ENCODE measurements at places on chromosomes 16 and 17.

- DNase-seq: no peak
Measured at GRCh38 chr17:51045621-51046020, 75.0 kb downstream of the SPAG9 start.

DNA sequence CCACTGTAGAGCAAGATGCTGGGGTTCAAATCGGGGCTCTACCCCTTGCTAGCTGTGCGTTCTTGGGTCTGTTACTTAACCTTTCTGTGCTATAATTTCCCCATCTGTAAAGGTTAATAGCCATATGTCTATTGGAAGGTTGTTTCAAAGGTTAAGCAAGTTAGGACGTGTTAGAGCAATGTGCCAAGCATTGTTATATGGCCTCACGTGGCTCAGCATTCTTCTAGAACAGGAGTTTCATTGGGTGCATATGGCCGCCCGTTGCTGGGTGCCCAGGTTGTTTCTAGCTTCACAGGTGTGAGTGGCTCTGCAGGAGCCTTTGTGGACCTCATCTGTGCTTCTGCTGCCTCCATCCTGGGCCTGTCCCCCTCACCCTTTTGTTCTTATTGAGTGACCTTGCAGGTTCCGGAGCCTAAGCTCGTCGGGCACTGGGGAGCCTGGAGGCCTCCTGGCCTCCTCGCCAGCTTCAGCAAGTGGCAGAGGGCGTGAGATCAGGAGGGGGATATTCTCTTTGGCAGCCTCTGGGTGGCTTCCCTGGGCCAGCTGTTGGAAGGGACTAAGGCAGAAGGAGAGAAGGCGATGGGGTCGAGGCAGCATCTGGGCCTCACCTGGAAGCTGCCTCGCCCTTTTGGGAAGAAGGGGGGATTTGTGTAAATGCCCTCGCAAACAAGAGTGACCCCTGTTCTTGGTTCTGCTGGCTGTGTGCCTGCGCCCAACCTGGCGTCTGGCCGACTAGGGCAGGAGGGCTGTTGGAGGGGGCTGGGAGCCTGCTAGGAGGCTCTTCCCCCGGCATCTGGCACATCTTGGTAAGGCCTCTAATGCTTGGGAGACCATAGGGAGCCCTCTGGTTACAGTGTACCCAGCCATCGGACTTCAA lies 80.2 kb upstream of the CIBAR2 start:
- DNase-seq: no peak

GRCh38 chr16:62794724-62795123 lies 758.5 kb upstream of the CDH8 start:
- no peak for DNase-seq

DNA sequence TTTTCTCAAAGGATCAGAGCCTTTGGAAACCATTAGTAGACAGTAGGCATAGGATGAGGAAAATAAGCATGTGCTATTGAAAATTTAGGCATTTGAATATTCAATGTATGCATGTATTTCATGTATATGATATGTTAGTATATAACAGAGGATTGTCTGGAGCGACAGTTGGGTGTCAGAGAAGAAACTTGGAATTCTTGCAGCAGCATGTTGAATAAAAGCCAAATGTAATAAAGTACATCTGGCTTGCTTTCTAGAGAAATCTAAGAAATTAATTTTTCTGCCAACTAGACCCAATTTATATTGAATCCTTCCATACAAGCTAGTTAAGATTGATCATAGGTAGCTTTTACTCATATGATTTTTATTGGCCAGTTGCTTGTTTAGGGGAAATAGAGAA lies 578.8 kb downstream of the CDH11 start:
- no peak for DNase-seq

GRCh38 chr17:50055055-50055425 lies 870 bp upstream of the ITGA3 start:
- DNase-seq: no peak

GRCh38 chr17:8674344-8675305 lies 44.1 kb upstream of the MYH10 start:
- DNase-seq: no peak

- no peak for DNase-seq
Measured at GRCh38 chr17:17556671-17557070, 34.8 kb downstream of the PEMT start.

GRCh38 chr17:21463779-21464407 lies 87.7 kb downstream of the KCNJ12 start:
- no peak for DNase-seq

Measured in stimulated activated naive CD4-positive, alpha-beta T cell treated with Interleukin-2 at 50 U/mL for 16 hours (primary cell).